ENCODE measurements at places on chromosomes 16 and 17. TPM values are rescaled to one million over a fixed set of nuclear protein-coding genes. Genes with fewer than 3 reads are reported as not detected.

The DNAI2 gene
- 0.32 TPM for total RNA-seq

The CDH11 gene
- total RNA-seq, result 158 TPM

DNA sequence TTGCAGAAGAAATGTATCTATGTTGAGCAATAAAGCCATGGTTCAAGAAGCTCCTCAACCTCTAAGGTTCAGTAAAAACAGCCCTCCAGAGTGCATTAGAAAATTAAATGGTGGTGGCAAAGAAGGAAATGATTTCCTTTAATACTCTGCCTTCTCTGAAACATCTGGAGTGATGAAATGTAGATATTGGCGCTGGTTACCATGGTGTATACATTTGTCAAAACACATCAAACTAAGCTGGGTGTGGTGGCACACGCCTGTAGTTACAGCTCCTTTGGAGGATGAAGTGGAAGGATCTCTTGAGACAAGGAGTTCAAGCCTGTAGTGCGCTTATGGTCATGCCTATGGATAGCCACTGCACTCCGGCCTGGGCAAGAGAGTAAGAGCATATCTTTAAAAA is 6.0 kb downstream of the CAPNS2 start:
- no peaks in the 10 kb centered on the region for H3K36me3 ChIP-seq
- peaks cover 5% of the 10 kb centered on the region for H3K4me1 ChIP-seq
- no peak overlapping the region for H3K27ac ChIP-seq
- H3K27me3 ChIP-seq, result no peaks in the 10 kb centered on the region

DNA sequence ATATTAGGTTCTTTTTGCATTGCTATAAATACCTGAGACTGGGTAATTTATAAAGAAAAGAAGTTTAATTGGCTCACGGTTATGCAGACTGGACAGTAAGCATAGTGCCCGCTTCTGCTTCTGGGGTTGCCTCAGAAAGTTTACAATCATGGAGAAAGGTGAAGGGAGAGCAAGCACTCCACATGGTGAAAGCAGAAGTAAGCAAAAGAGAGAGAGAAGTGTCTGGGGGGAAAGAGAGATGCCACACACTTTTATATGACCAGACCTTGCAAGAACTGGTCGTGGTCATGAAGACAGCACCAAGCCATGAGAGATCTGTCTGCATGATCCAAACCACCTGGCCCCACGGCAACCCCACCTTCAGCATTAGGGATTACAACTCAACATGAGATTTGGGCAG is 45.4 kb downstream of the KCNJ16 start:
- no peak overlapping the region for H3K4me3 ChIP-seq
- no peaks in the 10 kb centered on the region for H3K36me3 ChIP-seq
- H3K27ac ChIP-seq, result no peak overlapping the region
- H3K27me3 ChIP-seq, result no peaks in the 10 kb centered on the region

- H3K27ac ChIP-seq, result no peak overlapping the region
- H3K4me1 ChIP-seq, result no peaks in the 10 kb centered on the region
- no peak overlapping the region for H3K4me3 ChIP-seq
- no peaks in the 10 kb centered on the region for H3K36me3 ChIP-seq
- H3K27me3 ChIP-seq, result no peaks in the 10 kb centered on the region
These were observed 13.0 kb upstream of the NETO2 start for GRCh38 chr16:47156680-47157215.

Data from ovary (tissue), 10 donors.